Esophagus squamous epithelium (tissue), 5 donors: ENCODE measurements at places on chromosomes 3 and 15. TPM values are rescaled to one million over a fixed set of nuclear protein-coding genes. Genes with fewer than 3 reads are reported as not detected.

Gene CYP1A2
- total RNA-seq: not detected

Gene GPR176
- 1.1 TPM for total RNA-seq

Gene TRH
- not detected for total RNA-seq

Gene NAALADL2
- total RNA-seq: 1.3 TPM

Gene SNX22
- total RNA-seq: 0.19 TPM

Gene GOLGA6L9
- 7.9 TPM for total RNA-seq

Gene DLEC1
- not detected for total RNA-seq

Gene LRRC2
- total RNA-seq: 2.7 TPM
